ENCODE measurements at places on chromosomes 2 and 18. TPM values are rescaled to one million over a fixed set of nuclear protein-coding genes. Genes with fewer than 3 reads are reported as not detected.

NLRC4 gene
- 1.3 TPM for total RNA-seq

RAX gene
- not detected for total RNA-seq

EEF1B2 gene
- total RNA-seq = 305 TPM

TMEM169 gene
- total RNA-seq = 0.42 TPM

SERPINB3 gene
- not detected for total RNA-seq

FEV gene
- total RNA-seq = not detected

TFPI gene
- 61.9 TPM for total RNA-seq

MLPH gene
- total RNA-seq = 189 TPM

TANK gene
- 26.4 TPM for total RNA-seq

FAM237A gene
- not detected for total RNA-seq
